ENCODE measurements at places on chromosomes 6 and 20. TPM values are rescaled to one million over a fixed set of nuclear protein-coding genes. Genes with fewer than 3 reads are reported as not detected.

COL10A1 gene
- total RNA-seq, result not detected

ADTRP gene
- not detected for total RNA-seq

DNA sequence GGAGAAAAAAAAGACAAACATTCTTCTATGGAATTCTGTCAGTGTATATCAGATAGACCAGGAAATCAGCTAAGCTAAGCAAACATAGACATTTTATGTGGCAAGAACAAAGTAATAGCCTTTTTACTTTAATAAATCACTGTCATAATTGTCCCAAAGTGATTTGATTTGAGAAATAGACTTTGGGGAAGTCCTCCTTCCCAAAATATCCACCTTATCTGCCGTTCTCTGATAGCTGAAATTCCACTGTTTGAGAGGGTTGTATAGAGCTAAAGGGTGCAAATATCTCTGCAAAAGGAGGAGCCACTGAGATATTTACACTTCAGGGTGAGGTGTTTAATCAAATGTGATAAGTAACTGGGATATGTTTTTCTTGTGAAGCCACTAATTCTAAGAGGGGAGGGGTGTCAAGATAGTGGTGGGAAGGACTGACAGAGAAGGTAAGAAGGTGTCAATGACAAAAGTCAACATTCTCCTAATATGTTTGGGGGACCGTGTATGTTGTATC, 544.4 kb upstream of the JAG1 start:
- no peak for DNase-seq

- DNase-seq, result no peak
Observed at GRCh38 chr20:22771706-22772105, 187.3 kb upstream of the FOXA2 start.

DNA sequence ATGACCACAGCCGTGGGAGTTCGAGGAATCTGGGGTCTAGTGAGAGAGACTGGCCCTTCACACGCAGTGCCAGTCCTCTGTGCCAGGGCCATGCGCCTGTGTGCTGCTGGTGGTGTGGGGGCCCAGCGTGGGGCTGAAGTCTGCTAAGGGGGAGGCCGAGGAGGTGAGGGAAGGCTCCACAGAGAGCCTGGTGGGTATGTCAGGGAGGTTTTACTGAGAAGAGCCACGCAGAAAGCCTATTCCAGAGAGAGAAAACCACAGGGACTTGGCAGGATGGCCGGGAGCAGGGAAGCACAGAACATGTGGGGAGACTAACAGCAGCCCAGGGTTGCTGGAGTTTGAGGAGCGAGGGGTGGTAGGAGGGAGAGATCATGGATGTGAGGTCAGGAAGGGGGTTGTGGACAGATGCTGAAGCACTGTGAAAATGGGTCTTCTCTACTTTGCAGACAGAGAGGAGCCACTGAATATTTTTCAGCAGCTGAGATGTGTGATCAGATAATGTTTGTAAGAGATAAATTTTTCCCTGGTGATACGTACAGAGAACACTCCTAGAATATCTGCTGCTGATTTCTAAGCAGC, 35.3 kb downstream of the DUSP22 start:
- DNase-seq, result no peak

- no peak for DNase-seq
Observed at GRCh38 chr6:150640556-150641209, 41.0 kb downstream of the PLEKHG1 start.

GRCh38 chr6:12391472-12391871, 101.3 kb downstream of the EDN1 start:
- no peak for DNase-seq

Measured in neural progenitor cell (in vitro differentiated cells).